ENCODE measurements at places on chromosomes 1 and 21.

GRCh38 chr1:182249201-182249676 is 142.4 kb downstream of the GLUL start:
- DNase-seq: no peak

GRCh38 chr1:222653178-222653827 is 35.4 kb downstream of the MIA3 start:
- no peak for DNase-seq

- no peak for DNase-seq
Observed at GRCh38 chr1:221688488-221688843, 53.4 kb downstream of the DUSP10 start.

GRCh38 chr1:64133036-64133435 is 70.4 kb upstream of the UBE2U start:
- no peak for DNase-seq

GRCh38 chr1:223674119-223674890 is 8.8 kb upstream of the CAPN8 start:
- DNase-seq: no peak
